ENCODE measurements at places on chromosomes 16 and 17.
A peak's percentile ranks its signal among the peaks of the same experiment; 100 is the strongest.

DNA sequence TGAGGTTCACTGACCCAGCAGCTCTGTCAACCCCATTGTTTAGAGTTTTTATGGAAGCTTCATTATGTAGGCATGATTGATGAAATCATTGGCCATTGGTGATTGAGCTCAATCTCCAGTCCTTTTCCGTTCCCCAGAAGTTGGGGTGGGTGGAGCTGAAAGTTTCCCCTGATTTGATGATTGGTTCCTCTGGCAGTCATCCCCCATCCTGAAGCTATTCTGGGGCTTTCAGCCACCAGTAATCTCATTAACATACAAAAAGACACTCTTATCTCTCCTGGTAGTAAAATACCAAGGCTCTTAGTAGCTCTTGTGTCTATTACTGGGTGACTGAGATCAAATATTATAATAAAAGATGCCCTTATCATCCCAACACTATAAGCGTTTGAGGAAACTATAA, 67.1 kb downstream of the TANC2 start:
- DNase-seq, result no peak

- DNase-seq, result no peak
Observed at GRCh38 chr17:4055014-4055413, 87.8 kb downstream of the ZZEF1 start.

DNA sequence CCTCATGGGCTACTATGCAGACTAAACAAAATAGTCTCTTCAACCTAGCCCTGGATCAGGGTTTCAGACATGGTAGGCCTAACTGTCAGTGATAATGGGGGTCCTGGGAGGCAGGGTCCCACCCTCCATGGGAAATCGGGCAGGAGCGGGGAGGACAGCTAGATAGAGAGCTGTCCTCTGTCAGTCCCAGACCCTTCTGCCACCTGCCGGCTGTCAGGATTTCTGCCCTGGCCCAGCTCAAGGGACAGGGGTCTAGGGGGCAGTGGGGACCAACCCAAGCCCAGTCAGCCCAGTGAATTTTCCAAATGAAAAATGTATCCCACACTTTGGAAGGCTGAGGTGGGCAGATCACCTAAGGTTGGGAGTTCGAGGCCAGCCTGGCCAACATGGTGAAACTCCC, 5.3 kb downstream of the CA7 start:
- no peak for DNase-seq

GRCh38 chr16:20181416-20181815, 107.7 kb upstream of the GPR139 start:
- no peak for DNase-seq

- DNase-seq, result no peak
Observed at GRCh38 chr17:73338566-73339197, 26.9 kb upstream of the CDC42EP4 start.

DNA sequence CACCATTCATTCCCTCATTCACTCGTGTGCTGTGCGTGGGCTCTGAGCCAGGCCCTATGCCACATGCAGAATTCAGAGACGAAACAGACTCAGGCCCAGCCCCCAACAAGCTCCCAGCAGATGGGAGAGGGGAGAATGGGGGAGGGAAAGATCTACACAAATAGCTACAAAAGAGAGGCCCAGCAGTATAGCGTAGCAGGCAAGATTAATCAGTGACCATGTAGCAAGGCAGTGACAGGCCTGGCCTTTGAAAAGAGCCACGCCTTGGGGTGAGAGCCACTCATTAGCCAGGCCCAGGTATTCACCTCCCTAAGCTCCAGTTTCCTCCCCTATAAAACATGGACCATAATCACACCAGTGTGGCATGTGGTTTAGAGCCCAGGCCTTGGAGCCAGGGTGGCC, 16.4 kb upstream of the KRT19 start:
- no peak for DNase-seq

DNA sequence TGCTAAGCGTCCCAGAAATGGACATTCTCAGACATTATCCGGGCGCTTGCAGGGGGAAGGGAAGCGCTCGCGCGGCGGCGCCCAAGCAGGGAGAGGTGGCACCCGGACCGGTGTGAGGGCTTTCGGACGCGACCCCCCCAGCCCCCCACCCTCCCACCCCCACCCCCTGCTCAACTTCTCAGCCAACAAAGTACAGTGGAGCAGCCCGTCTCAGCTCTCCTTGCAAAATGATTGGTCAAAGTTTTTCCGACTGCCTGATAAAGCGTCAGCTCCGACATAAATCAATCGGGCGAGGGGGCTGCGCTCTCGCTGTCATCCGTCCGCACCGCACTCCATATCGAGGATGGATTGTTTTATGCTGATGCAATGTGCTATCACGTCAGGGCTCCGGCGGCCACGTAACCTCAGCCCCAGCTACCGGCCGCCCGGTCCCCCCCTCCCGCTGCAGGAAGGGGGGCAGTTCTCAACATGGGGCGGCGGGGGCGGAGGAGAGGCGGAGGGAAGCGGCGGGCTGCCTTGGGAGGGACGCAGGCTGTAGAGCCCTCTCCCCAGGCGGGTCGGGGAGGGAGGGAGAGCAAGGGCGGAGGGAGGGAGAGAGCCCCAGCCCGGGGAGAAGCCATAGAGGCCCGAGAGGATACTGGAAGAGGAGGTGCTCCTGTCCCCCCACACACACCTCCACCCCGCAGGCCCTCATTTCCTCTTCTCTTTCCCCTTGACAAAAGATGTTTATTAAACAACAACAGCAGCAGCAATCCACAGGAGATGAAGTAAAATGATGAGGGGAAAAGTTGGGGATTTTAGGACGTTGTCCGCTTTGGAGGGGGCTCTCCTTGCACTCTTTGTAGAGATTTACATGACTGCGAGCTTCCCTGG, at the start of gene HOXB9:
TSS of gene HOXB9 (minus strand) at position 114 of the 873 bp plus-strand sequence. CDS start at position 25, 89 bp downstream.
- peak; percentile 48 for DNase-seq

- DNase-seq, result no peak
Observed at GRCh38 chr16:8258523-8258922, 331.8 kb downstream of the TMEM114 start.

GRCh38 chr16:23950898-23951297, 115.1 kb downstream of the PRKCB start:
- DNase-seq, result no peak

DNA sequence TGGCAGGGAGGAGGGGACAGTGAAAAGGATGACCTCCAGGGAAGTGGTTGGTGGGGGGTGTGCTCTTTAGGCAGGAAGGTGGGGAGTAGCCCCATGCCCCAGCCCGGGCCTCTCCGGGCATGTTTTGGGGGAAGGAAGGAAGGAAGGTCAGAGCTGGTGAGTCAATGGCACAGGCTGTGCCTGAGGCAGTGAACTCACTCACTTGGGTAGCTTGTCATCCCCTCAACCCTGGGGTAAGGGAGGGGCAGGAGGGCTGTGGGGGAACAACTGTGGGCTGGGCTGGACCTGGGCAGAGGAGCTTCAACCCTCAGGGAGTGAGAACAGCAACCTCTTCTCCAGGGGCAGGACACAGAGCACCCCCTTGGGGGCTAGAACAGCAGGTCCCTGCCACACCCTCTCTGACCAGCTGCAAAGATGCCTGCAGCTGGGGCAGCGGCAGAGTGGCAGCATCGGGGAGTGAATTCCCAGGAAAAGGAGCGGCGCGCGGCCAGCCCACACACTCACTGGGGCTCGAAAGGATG, 6.3 kb downstream of the CSF3 start:
- no peak for DNase-seq

GRCh38 chr17:17028878-17029535, 13.2 kb upstream of the MPRIP start:
- no peak for DNase-seq

- DNase-seq, result peak; percentile 68
Observed at GRCh38 chr17:21513012-21513570, 136.9 kb downstream of the KCNJ12 start.

DNA sequence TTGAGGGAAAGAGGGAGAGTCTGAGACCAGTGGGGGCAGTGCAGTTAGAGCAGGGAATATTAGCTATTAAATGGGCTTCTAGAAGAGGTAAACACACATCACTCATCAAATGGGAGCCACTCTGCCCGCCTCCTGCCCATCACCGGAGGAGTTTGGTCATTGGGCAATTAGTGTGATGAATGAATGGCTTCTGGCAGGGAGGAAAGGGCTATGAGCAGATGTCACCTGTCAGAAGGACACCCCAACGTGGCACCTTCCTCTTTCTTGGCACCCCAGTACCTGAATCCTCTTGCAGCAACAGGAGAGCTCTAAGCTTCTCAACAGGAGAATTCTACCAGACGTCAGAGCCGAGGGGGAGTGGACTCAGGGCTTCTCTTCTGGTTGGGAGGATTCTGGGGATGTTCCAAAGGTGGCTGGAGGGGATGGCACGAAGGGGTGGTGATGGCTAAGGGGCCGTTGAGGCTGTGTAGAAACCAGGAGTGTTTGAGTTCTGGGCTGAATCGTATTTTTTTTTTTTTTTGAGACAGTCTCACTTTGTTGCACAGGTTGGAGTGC, 11.0 kb downstream of the C1QTNF1 start:
- DNase-seq, result no peak

- DNase-seq, result no peak
Observed at GRCh38 chr17:81918832-81919545, 1.0 kb upstream of the SIRT7 start.

DNA sequence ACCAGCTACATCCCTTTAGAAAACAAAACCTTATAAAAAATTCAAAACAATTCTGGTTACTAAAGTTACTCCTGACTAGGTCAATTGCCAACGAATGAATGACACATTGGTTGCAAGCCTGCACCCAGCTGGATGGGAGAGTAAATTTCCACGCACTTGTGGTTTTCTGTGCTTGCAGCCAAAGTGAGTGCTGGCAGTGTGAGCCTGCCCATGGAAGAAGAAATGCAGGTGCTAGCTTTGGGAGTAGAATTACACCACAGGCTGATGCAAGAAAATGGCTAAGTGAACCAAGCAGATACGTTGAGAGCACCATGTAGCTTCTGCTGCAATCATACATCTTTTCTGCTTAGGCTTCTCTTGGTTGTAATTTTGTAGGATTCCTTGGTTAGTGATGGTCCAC, 74.6 kb downstream of the SYCE1L start:
- DNase-seq, result no peak

DNA sequence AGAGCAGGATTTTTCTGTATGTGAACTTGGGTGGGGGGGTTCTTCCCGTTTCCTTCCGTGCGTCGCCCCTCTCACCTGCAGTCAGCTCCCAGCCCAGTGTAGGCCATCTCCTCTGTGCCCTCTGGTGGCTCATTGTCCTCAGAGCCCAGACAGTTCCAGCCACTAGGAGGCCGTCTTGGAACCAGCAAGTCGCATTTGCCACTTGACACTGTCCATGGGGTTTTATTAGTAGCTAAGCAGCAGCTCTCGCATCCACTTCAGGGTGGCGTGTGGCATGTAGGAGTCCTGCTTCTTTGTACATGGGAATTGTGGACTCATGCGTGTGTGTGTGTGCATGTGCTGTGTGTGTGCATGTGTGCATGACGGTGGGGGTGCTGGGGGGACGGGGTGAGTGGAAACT, 74.0 kb downstream of the SEC14L1 start:
- no peak for DNase-seq

GRCh38 chr16:4140652-4141051, 24.4 kb upstream of the ADCY9 start:
- no peak for DNase-seq

- DNase-seq, result no peak
Observed at GRCh38 chr16:87702325-87702811, 63.4 kb downstream of the KLHDC4 start.

DNA sequence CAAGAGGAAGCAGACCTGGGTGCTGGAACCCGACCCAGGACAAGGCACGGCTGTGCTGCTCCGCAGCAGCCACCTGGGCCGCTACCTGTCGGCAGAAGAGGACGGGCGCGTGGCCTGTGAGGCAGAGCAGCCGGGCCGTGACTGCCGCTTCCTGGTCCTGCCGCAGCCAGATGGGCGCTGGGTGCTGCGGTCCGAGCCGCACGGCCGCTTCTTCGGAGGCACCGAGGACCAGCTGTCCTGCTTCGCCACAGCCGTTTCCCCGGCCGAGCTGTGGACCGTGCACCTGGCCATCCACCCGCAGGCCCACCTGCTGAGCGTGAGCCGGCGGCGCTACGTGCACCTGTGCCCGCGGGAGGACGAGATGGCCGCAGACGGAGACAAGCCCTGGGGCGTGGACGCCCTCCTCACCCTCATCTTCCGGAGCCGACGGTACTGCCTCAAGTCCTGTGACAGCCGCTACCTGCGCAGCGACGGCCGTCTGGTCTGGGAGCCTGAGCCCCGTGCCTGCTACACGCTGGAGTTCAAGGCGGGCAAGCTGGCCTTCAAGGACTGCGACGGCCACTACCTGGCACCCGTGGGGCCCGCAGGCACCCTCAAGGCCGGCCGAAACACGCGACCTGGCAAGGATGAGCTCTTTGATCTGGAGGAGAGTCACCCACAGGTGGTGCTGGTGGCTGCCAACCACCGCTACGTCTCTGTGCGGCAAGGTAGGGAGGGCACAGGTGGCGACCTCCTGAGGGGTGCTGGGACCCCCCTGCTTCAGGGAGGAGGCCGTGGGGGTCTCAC, 667 bp downstream of the FSCN2 start:
- DNase-seq, result no peak

GRCh38 chr17:73841431-73842060, 197.3 kb upstream of the SDK2 start:
- DNase-seq, result no peak

GRCh38 chr17:36550491-36551417, 6.0 kb downstream of the GGNBP2 start:
- no peak for DNase-seq

DNA sequence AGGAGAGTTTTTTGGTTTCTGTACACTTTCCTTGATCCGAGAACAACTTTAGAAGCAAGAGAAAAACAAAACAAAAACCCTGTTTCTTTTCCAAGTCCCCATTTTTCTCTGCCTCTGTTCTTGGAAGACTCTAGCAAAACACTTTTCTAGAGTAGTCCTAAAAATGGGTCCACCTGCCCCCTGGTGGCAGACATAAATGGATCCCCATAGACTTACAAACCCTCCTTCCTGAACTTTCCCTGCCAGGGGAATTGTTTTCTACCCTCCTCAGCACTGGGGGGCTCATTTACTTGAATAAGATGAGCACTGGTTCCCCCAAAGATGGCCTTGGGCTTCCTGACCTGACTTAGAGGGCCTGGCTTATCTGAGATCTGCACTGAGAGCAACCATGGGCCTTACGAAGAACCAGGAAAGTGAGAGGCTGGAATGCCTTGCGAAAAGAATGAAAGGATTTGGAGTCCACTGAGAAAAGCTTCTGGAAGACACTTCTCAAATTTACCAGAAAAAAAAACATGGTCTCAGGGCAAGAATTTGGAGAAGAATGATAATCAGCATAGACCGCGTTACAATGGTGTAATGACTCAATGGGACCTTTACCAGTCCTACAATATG, 48.0 kb upstream of the CDYL2 start:
- no peak for DNase-seq

Measured in activated T-helper 9 cell treated with anti-CD3 and anti-CD28 coated beads, Interleukin-2, amount 50 U/mL, for 16 hours (primary cell).